ENCODE measurements at places on chromosomes 2 and 18. TPM values are rescaled to one million over a fixed set of nuclear protein-coding genes. Genes with fewer than 3 reads are reported as not detected.

- no peaks in the 10 kb centered on the region for H3K4me1 ChIP-seq
- H3K36me3 ChIP-seq = peaks cover 22% of the 10 kb centered on the region
- H3K27me3 ChIP-seq = no peaks in the 10 kb centered on the region
- H3K4me3 ChIP-seq = no peak overlapping the region
These were observed 74.9 kb downstream of the USP34 start for GRCh38 chr2:61396005-61396404.

GRCh38 chr2:190526105-190526750 is 8.3 kb downstream of the NEMP2 start:
- no peak overlapping the region for H3K27ac ChIP-seq
- H3K36me3 ChIP-seq = peaks cover 2% of the 10 kb centered on the region
- H3K4me1 ChIP-seq = peaks cover 26% of the 10 kb centered on the region
- H3K4me3 ChIP-seq = no peak overlapping the region
- H3K27me3 ChIP-seq = no peaks in the 10 kb centered on the region

Gene RAD51AP2
- total RNA-seq = 0.07 TPM

Gene KLHL14
- total RNA-seq = 7.8 TPM

GRCh38 chr2:72678024-72678423 is 147.8 kb downstream of the EXOC6B start:
- H3K36me3 ChIP-seq = peaks cover 13% of the 10 kb centered on the region
- H3K27me3 ChIP-seq = no peaks in the 10 kb centered on the region
- H3K4me3 ChIP-seq = no peak overlapping the region
- H3K27ac ChIP-seq = no peak overlapping the region

GRCh38 chr2:26848336-26849055 is 564 bp downstream of the DPYSL5 start:
- peak; percentile 55 for DNase-seq
- no peaks in the 10 kb centered on the region for H3K36me3 ChIP-seq
- peaks cover 54% of the 10 kb centered on the region for H3K27me3 ChIP-seq

DNA sequence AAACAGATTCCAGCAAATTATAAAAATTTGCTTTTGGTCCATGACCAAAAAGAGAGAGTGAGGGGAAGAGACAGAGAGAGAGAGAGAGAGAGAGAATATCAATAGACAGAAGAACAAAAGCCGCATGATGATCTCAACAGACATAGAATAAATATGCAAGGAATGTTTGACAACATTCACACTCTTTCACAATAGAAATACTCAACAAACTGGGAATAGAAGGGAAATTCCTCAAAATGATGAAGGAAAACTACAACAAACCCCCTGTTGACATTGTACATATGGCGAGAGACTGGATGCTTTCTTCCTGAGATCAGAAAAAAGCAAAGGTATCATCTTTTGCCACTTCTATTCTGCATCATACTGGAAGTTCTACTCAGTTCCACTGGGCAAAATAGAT is 309.7 kb downstream of the RAD51AP2 start:
- H3K27me3 ChIP-seq = no peaks in the 10 kb centered on the region
- no peaks in the 10 kb centered on the region for H3K36me3 ChIP-seq
- no peak for DNase-seq
- H3K27ac ChIP-seq = no peak overlapping the region

- H3K27me3 ChIP-seq = peaks cover 20% of the 10 kb centered on the region
- no peaks in the 10 kb centered on the region for H3K4me1 ChIP-seq
- no peaks in the 10 kb centered on the region for H3K36me3 ChIP-seq
- H3K4me3 ChIP-seq = no peak overlapping the region
- no peak overlapping the region for H3K27ac ChIP-seq
These were observed 7.8 kb upstream of the NT5DC4 start for GRCh38 chr2:112712903-112713584.

DNA sequence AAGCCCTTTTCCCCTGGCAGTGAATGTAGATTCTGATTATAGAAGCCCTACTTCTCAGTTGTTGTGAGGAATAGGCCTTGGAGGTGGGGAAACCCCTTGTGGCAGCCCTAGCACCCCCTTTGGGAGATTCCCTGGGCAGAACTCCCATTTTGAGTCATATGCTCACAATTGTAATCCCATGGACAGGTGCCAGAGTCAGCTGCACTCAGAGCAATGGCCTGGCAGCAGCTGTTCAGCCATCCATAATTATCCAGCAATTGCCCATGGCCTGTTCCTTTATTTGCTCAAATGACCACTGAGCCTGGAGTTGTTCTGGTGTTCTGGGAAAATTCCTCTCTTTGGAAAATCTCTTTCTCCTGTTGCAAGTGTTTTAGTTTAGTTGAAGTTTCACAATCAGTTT is 71.7 kb downstream of the PTRHD1 start:
- H3K36me3 ChIP-seq = peaks cover 14% of the 10 kb centered on the region
- H3K4me1 ChIP-seq = peaks cover 2% of the 10 kb centered on the region
- H3K27me3 ChIP-seq = no peaks in the 10 kb centered on the region
- no peak overlapping the region for H3K4me3 ChIP-seq
- DNase-seq = no peak

GRCh38 chr2:204655626-204656025 is 110.4 kb downstream of the PARD3B start:
- no peaks in the 10 kb centered on the region for H3K27me3 ChIP-seq
- H3K4me1 ChIP-seq = peaks cover 5% of the 10 kb centered on the region
- no peak for DNase-seq
- H3K36me3 ChIP-seq = peaks cover 6% of the 10 kb centered on the region
- no peak overlapping the region for H3K27ac ChIP-seq

DNA sequence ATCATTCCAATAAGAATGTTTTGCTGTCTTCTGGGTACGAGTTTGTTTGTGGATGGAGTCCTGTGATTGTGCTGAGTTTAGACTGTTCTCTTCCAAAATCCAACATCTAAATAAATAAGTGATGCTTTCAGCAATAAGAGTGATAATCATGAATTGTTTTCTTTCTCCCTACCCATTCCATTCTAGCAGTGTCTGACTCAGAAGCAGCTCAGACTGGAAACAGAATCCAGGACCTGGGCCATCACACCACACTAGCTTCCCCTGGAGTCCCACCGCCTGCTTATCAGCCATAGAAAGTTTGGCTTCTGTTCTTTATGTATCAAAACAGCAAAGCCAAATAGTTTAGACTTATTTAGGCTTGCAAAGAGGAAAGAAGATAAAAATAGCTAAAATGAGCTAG is 76.4 kb upstream of the CNGA3 start:
- H3K4me3 ChIP-seq = no peak overlapping the region
- no peak for DNase-seq
- no peaks in the 10 kb centered on the region for H3K27me3 ChIP-seq
- no peaks in the 10 kb centered on the region for H3K36me3 ChIP-seq

DNA sequence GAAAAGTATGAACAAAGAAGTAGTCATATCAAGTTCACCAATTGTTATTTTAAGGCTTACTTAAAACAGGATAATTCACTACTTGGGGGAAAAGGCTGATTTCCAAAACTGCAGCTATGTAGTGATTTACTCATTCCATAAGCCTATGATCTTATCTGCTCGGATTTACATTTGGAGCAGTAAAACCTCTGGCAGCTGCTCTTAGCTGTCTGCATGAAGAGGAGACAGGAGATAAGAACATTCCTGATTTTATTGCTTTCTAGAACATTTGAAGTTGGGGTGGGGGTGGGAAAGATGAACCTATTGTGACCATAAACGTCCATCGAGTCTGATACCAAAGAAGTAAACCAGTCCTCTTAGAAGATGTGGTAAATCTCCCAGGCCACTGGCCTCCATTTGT is 120.9 kb downstream of the MMADHC start:
- H3K4me1 ChIP-seq = peaks cover 20% of the 10 kb centered on the region
- no peaks in the 10 kb centered on the region for H3K27me3 ChIP-seq
- H3K27ac ChIP-seq = no peak overlapping the region

DNA sequence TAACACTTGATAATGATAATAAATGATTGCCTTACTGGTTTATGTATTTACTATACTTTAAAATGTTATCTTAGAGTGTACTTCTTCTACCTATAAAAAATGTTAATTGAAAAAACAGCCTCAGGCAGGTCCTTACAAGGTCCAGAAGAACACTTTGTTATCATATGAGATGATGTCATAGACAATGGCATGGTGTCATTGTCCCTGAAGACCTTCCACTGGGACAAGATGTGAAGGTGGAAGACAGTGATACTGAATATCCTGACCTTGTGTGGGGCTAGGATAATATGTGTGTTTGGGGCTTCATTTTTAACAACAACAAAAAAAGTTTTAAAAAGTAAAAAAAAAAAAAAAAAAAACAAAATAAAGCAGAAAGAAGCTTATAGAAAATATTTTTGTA is 342.2 kb upstream of the KYNU start:
- H3K27ac ChIP-seq = no peak overlapping the region
- H3K36me3 ChIP-seq = no peaks in the 10 kb centered on the region
- no peak overlapping the region for H3K4me3 ChIP-seq
- H3K4me1 ChIP-seq = peaks cover 4% of the 10 kb centered on the region

GRCh38 chr2:171566753-171567152 is 44.5 kb downstream of the CYBRD1 start:
- H3K4me3 ChIP-seq = no peak overlapping the region
- H3K36me3 ChIP-seq = no peaks in the 10 kb centered on the region

DNA sequence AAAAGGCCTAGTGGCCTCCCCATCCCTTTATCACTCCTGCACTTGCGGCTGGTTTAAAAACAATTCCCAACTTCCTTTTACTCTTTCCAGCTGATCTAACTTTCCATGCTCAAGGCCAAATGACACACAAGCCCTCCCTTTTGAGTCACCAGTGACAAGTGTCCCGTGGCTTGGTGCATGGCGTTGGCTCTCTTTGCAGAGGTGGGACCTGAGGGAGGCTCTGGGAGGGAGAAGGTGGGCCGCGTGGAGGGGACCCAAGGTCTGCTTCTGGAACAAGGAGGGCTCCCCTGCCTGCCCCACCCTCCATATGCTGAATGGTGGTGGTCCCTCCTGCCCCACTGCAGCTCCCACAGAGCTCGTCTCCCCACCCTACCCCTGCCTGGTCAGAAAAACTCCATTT is 30.8 kb upstream of the HPCAL1 start:
- no peak for DNase-seq
- peaks cover 2% of the 10 kb centered on the region for H3K4me1 ChIP-seq
- H3K4me3 ChIP-seq = no peak overlapping the region
- H3K27ac ChIP-seq = no peak overlapping the region
- H3K27me3 ChIP-seq = peaks cover 8% of the 10 kb centered on the region

DNA sequence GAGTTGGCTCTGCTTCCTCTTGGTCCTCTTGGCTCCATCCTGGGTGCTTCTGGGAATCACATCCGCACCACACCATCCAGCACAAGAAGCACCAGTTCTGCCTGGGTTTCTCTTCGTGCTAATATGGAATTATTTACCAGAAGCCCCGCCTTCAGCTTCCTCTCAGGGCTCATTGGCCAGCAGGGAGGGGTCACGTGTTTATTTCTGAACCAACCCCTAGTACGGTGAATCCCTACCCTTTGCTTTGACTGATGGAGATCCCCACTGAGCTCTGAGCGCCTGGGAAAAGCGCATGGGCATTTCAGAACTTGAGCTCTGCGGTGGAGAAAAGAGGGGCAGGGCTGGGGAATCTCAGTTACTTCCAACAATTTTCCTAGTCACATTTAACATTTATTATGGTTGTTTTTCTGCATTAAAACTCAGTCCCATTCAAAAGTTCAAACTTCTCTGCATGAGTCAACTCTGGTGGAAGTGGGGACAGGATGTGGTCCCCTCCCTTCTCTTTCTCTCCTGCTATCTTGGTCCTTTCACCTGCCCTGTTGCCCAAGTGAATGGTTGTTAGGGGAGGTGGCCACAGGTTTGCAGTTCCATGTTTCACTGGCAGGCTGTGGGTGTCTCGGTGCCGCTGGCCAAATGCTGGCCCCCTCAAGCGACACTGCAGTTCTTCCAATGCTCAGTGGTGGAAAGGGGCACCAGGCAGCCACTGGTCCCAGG is 76.4 kb upstream of the TTC39C start:
- H3K4me1 ChIP-seq = no peaks in the 10 kb centered on the region
- no peak overlapping the region for H3K4me3 ChIP-seq
- H3K27ac ChIP-seq = no peak overlapping the region
- DNase-seq = no peak
- H3K27me3 ChIP-seq = peaks cover 11% of the 10 kb centered on the region
- H3K36me3 ChIP-seq = no peaks in the 10 kb centered on the region

- H3K4me3 ChIP-seq = no peak overlapping the region
- DNase-seq = no peak
- H3K4me1 ChIP-seq = peaks cover 17% of the 10 kb centered on the region
- no peaks in the 10 kb centered on the region for H3K27me3 ChIP-seq
- peaks cover 12% of the 10 kb centered on the region for H3K36me3 ChIP-seq
These were observed 128.0 kb downstream of the EPHA4 start for GRCh38 chr2:221444106-221444505.

Gene FKBP1B
- 30.5 TPM for total RNA-seq

Gene SULT1C4
- total RNA-seq = 35.5 TPM

DNA sequence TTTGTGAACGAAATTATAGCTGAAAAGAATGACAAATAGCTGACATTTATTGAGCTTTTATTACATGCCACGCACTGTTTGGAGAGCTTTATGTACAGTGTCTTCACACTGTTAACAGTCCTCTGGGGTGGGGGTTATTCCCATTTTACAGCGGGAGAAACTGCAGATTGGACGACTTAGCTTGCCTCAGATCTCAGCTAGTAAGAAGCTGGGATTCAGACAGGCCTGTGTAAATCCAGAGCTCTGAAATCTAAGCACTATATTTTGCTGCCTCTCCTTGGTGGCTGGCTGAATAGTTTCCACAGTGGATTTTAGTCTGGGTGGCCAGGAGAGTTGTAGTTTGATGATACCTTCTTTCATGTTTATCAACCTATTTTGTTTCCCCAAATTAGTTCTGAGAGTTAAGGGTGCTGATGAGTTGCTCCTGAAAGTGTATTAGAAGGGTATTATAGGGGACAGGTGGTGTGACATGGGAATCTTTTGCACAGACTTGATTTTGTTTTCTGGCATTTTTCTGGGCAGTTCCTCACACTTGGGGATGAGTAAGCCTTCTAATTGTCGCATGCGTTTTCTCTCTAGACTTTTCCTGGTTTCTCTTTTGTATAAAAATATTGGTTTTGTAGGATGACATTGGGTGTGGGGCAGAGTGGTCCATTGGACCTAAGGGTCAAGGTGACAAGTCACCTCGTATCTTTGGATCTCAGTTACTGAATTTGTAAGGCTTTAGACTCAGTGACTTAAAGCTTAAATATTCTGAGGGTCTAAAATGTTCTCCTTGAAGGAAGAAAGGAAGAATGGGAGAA is 1.5 kb downstream of the ACSL3 start:
- H3K36me3 ChIP-seq = no peaks in the 10 kb centered on the region
- no peaks in the 10 kb centered on the region for H3K27me3 ChIP-seq
- DNase-seq = no peak
- H3K4me1 ChIP-seq = peaks cover 20% of the 10 kb centered on the region

Gene FRZB
- total RNA-seq = 45.5 TPM

Gene RBKS
- total RNA-seq = 5.4 TPM

DNA sequence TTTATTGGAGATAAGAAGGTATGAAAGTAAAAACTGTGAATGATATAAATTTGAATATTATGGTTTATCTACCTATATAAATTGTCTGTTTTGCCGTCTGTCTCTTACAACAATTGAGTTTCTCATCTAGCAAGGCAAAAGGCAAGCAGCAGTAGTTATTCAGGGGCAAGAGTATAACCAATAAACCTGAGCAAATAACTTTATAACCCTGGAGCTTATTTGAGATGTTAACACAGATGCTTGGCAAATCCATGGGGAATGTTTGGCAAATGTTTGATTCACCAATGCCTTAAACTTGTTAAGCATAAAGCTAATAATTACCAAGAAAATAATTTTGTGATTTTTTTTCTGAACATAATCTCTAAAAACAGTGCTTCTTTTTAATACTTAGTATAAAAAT is 9.9 kb upstream of the EPHA4 start:
- H3K4me1 ChIP-seq = peaks cover 6% of the 10 kb centered on the region
- peaks cover 1% of the 10 kb centered on the region for H3K36me3 ChIP-seq
- H3K27ac ChIP-seq = no peak overlapping the region
- H3K4me3 ChIP-seq = no peak overlapping the region

Data from progenitor cell of endocrine pancreas (in vitro differentiated cells).